GM23248 (cell line): ENCODE measurements at places on chromosomes 5 and 9.

- H3K27me3 ChIP-seq = no peaks in the 10 kb centered on the region
- DNase-seq = peak; percentile 32
- no peak overlapping the region for H3K27ac ChIP-seq
- H3K36me3 ChIP-seq = no peaks in the 10 kb centered on the region
- no peaks in the 10 kb centered on the region for H3K4me1 ChIP-seq
- no peak overlapping the region for H3K4me3 ChIP-seq
Measured at GRCh38 chr5:1950708-1951103, 68.0 kb upstream of the IRX4 start.

DNA sequence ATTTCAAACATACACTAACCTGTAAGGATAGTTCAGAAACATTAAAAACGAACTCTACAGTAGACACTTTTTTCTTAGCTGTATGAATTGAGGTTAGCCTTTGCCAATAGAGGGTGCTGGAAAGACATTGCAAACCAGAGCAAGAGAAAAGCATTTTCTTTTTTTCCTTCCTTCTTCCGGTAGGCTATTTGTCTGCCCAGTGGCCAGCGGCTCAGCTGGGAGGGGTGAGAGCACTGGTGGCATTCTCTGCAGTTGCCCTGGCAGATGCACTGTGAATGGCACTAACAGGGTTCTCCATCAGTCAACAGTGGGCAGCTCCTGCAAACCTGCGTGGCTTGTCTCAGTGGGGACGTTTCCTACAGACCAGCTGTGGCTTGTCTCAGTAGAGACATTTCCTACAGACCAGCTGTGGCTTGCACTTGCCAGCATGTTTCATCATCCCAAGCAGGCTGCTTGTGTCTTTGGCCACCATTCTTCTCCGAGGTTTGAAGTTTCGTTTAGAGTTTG lies 984.5 kb upstream of the CDH18 start:
- no peak overlapping the region for H3K4me3 ChIP-seq
- no peak for DNase-seq
- no peak overlapping the region for H3K27ac ChIP-seq
- H3K36me3 ChIP-seq = no peaks in the 10 kb centered on the region

DNA sequence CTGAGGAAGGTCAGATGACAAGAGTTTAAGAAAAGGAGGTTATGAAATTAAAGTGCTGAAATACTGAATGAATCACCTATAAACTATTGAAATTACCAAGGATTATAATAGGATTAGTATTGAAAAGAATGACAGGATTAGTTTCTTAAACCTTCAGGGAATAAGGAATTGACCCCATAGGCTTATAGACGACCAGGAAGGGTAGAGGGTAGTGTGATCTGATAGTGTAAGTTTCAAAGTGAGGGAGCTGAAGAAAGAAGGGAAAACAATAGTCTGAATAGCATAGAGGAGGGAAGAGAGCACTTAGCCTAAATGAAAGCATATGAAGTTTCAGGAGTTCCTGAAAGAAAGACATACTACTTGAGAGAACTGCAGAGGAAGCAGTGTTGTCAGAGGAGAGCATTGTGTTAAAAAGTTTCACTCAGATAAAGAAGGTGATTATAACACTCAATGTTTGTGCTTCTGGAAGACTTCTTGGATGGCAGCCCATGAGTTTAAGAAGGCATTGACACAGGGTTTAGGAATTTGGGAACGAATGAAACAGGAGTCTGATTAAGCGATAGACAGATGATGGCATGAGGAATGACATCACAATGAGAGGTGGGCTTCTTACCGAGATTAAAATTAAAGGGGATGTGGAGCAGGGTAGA lies 557.9 kb upstream of the GRAMD2B start:
- H3K4me1 ChIP-seq = 0 out of 2 replicates have a peak, but pooled peaks cover 4% of the 10 kb centered on the region
- H3K36me3 ChIP-seq = no peaks in the 10 kb centered on the region
- H3K27me3 ChIP-seq = no peaks in the 10 kb centered on the region

DNA sequence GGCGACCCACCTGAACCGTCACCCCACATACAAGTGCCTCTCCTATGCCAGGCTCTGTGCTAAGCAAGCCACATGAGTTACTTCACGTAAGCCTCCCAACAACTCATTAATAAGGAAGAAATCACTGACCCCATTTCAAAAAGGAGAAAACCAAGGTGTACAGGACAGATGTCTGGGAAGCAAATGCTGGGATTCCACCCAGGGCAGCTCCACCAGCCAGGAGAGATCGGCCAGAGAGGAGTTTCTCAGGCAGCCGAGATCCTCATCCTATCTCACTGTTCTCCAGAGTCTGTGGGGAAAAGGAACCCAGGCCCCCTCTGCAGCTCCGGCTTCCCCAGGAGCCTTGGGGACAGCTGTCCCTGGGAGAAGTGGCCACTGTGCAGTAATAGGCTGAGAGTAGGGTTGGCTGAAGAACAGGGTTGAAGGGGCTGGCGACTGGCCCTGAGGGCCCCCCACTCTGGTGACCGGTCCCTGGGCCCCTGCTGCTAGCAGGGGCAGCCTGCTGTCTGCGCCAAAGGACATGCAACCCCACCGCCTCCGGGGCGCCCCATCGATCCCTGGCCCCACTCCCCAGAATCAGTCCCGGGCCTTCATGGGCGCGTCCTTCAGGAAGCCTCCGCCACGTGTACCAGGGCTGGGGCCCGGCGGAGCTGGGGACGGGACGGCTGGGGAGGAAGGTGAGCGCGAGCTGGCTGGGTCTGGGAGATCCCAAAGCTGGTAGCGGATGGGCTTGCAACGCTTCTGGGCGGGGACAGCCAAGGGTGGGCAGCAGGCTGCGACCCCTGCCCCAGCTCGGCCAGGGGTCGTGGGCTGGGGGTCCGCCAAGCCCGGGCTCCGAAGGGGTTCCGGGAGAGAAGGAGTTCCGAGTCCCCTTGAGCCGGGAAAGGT lies 44.1 kb upstream of the STXBP1 start:
- DNase-seq = peak; percentile 72
- H3K27ac ChIP-seq = peak overlapping the region; percentile 74
- peaks cover 48% of the 10 kb centered on the region for H3K4me1 ChIP-seq
- H3K36me3 ChIP-seq = peaks cover 21% of the 10 kb centered on the region
- H3K27me3 ChIP-seq = no peaks in the 10 kb centered on the region

GRCh38 chr9:133716564-133717112 lies 21.5 kb downstream of the SARDH start:
- H3K4me1 ChIP-seq = no peaks in the 10 kb centered on the region
- no peak overlapping the region for H3K27ac ChIP-seq
- H3K4me3 ChIP-seq = no peak overlapping the region
- H3K36me3 ChIP-seq = no peaks in the 10 kb centered on the region
- H3K27me3 ChIP-seq = peaks cover 3% of the 10 kb centered on the region; the same call in 1 of the 2 replicates

- no peaks in the 10 kb centered on the region for H3K36me3 ChIP-seq
- no peak overlapping the region for H3K27ac ChIP-seq
- peaks cover 33% of the 10 kb centered on the region for H3K4me1 ChIP-seq
- no peak overlapping the region for H3K4me3 ChIP-seq
- DNase-seq = no peak
Measured at GRCh38 chr5:10826971-10827370, 65.9 kb upstream of the DAP start.

- peak; percentile 92 for DNase-seq
- peaks cover 14% of the 10 kb centered on the region; the same call in 1 of the 2 replicates for H3K36me3 ChIP-seq
- H3K27me3 ChIP-seq = no peaks in the 10 kb centered on the region
- H3K4me3 ChIP-seq = peak overlapping the region; percentile 91
- peaks cover 15% of the 10 kb centered on the region for H3K4me1 ChIP-seq
Measured at GRCh38 chr9:6006749-6007057, 8.7 kb downstream of the RANBP6 start.

DNA sequence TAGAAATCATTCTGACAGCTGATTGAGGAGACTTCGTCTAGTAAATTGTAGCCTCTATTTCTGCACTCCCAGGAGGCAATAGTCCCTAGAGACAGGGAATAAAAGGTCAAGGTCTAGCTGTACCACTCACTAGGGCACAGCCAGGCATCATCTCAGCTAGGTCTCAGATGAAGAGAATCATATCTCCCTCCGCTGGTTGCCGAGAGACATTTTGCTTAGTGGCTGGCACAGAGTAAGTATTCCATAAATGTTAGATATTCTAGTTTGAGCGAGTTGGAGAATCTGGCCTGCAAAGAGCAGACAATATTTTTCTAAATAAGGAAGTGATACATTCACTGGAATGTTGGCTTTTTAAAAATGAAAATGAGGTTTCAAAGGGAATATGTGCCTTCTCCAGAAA lies 180.4 kb upstream of the ACTBL2 start:
- H3K4me1 ChIP-seq = peaks cover 19% of the 10 kb centered on the region
- peak; percentile 30 for DNase-seq
- no peaks in the 10 kb centered on the region for H3K27me3 ChIP-seq
- no peak overlapping the region for H3K27ac ChIP-seq

- no peak for DNase-seq
- H3K27ac ChIP-seq = no peak overlapping the region
- no peaks in the 10 kb centered on the region for H3K36me3 ChIP-seq
- peaks cover 24% of the 10 kb centered on the region for H3K4me1 ChIP-seq
- no peak overlapping the region for H3K4me3 ChIP-seq
- H3K27me3 ChIP-seq = no peaks in the 10 kb centered on the region
Measured at GRCh38 chr5:111553868-111554267, 41.5 kb upstream of the STARD4 start.

DNA sequence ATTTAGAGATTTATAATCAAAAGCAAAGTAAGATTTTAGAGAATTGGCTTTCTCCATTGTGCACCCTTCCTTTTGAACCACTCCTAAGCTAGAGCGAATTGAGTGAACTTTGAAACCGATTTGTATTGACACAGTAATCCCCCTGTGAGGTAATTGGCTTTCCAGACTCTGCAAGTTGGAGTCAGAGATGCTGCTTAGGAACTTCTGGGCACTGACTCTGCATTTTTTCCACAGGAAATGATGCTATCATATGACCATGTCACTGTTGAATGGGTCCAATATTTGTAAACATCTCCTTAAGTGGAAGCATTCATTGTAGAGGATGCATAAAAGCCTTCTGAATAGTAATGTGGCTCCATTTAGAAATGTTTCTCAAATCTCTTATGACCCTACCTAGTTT lies 394.4 kb upstream of the ZNF608 start:
- H3K27ac ChIP-seq = no peak overlapping the region
- H3K36me3 ChIP-seq = no peaks in the 10 kb centered on the region
- H3K4me3 ChIP-seq = no peak overlapping the region

DNA sequence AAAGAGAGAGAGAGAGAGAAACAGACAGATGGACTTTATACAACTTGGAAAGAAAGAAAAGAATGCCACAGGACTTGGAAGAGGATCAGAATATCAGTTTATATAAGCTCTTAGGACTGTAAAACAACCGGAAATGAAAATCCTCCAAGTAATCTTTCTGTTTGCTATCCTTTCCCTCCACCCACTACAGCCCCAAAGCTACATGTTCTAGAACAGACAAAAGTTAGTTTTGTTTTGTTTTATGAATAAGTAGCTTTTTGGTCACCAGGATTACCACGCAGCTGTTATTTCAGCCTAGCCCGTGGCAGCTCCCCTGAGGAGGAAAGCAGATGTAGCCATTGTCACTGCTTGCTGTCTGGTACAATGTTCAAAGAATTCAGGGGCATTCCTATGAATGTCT lies 66.6 kb downstream of the SH3TC2 start:
- H3K36me3 ChIP-seq = no peaks in the 10 kb centered on the region
- no peaks in the 10 kb centered on the region for H3K4me1 ChIP-seq
- H3K4me3 ChIP-seq = no peak overlapping the region
- H3K27me3 ChIP-seq = peaks cover 24% of the 10 kb centered on the region
- DNase-seq = no peak

DNA sequence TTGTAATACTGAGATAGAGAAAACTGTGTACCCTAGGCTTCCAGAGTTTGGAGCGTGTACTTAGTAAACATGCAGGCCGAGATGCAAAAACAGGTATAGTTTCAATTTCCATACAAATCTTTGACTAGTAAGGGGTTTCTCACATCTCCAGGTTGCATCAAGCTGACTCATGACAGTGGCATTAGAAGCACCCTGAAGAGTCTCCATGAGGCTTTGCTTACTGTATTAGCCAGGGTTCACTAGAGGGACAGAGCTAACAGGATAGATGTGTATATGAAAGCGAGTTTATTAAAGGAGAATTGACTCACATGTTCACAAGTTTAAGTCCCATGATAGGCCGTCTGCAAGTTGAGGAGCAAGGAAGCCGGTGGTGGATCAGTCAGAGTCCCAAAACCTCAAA lies 275.3 kb upstream of the CDH6 start:
- no peak overlapping the region for H3K27ac ChIP-seq
- no peaks in the 10 kb centered on the region for H3K27me3 ChIP-seq

GRCh38 chr5:28862860-28863196 lies 1824.4 kb upstream of the CDH9 start:
- H3K4me3 ChIP-seq = no peak overlapping the region
- H3K4me1 ChIP-seq = no peaks in the 10 kb centered on the region
- H3K27ac ChIP-seq = no peak overlapping the region
- no peak for DNase-seq
- no peaks in the 10 kb centered on the region for H3K27me3 ChIP-seq
